RPMI7951 (cell line): ENCODE measurements at places on chromosomes 4 and X. TPM values are rescaled to one million over a fixed set of nuclear protein-coding genes. Genes with fewer than 3 reads are reported as not detected.

Gene CENPE
- 26.7 and 36.9 TPM in 2 replicates for total RNA-seq

DNA sequence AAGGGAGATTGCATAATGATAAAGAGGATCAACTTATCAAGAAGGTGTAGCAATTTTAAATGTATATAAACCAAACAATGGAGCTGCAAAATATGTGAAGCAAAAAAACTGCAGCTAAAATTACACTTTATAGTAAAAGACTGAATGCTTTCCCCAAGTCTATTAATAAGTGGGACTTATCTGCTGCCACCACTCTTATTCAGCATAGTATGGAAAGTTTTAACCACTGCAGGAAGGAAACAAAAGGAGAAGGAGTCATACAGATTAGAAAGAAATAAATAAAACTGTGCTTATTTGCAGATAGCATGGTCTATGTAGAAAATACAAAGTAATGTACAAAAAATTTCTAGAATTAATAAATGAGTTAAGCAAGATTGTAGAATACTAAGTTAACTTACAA is 94.1 kb upstream of the GK2 start:
- DNase-seq, result no peak

- peak; percentile 27 for DNase-seq
Measured at GRCh38 chrX:12890467-12890866, 16.0 kb upstream of the TLR8 start.

GRCh38 chr4:40713798-40714197 is 36.0 kb upstream of the NSUN7 start:
- DNase-seq, result no peak

DNA sequence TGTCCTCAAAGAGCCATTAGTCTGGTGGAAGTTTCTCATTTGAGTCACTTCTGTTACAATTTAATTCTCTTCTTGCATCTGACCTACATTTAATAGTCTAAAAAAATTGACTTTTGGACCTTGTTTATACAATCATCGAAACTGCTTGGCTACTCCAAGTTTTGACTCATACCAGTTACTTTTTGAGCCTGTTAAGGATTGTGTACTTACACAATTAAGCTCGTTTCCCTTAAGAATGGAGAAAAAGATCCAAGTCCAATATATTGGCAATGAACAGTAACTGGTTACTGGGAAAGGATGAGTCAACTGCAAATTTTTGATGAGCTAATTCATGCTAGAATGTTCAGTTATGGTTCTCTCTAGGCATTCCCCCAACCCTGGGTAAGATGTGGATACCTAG is 58.2 kb downstream of the DCX start:
- no peak for DNase-seq

DNA sequence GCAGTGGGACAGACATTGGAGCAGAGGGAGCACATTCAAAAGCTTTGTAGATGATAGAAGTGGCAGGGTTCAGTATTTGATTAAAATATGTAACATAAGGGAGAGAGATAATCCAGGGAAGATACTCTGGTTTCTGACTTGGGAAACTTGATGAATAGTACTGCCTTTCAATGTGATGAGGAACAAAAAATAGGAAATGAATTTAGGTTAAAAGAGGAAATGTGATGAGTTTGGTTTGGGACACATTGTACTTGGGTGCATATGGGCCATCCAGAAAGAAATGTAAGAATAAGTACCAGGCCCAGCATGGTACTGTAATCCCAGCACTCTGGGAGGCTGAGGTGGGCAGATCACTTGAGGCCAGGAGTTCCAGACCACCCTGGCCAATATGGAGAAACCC is 20.9 kb upstream of the NDNF start:
- no peak for DNase-seq

GRCh38 chr4:157824021-157824420 is 348.8 kb downstream of the GASK1B start:
- DNase-seq, result no peak

DNA sequence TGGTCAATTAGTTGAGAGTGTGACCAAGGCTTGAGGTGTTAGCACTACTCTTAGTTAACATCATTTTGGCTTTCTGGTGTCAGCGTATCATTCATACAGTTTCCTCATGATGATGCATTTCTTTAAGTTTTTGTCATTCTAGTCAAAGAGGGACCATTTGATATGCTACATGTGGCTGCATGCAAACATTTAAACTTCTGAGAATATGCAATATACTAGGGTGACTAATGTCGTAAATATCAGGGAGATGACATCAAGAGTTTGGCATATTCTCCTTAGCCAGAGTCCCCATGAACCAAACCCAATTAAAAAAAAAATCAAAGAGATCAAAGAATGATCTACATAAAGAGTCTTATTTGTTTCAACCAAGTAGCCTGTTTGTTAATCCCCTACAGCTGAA is 537.4 kb upstream of the PCDH7 start:
- DNase-seq, result no peak
